ENCODE measurements at places on chromosomes 1 and 21. TPM values are rescaled to one million over a fixed set of nuclear protein-coding genes. Genes with fewer than 3 reads are reported as not detected.

GRCh38 chr1:57494530-57495079, 70.7 kb upstream of the DAB1 start:
- H3K27me3 ChIP-seq: no peaks in the 10 kb centered on the region
- H3K4me3 ChIP-seq: no peak overlapping the region
- H3K27ac ChIP-seq: no peak overlapping the region
- no peaks in the 10 kb centered on the region for H3K4me1 ChIP-seq
- no peaks in the 10 kb centered on the region for H3K36me3 ChIP-seq

DNA sequence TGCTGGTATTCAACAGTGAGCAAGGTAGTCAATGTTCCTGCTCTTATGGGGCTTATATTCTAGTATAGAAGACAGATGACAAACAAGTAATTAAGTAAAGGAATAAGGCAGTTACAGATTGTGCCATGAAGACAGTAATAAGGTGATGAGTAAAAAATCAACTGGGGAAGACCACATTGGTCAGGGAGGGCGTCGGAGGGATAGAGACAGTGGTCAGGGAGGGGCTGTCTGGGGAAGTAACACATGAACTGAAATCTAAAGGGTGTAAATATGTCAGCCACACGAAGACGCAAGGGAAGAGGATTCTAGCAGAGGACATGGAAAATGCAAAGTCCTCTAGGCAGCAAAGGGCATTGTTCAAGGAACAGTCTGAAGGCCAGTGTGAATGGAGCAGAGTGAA, 10.1 kb downstream of the IL12RB2 start:
- no peak overlapping the region for H3K4me3 ChIP-seq
- H3K27ac ChIP-seq: no peak overlapping the region
- H3K4me1 ChIP-seq: peaks cover 45% of the 10 kb centered on the region
- no peaks in the 10 kb centered on the region for H3K27me3 ChIP-seq
- no peak for DNase-seq

- no peak overlapping the region for H3K4me3 ChIP-seq
- no peaks in the 10 kb centered on the region for H3K36me3 ChIP-seq
- DNase-seq: no peak
Observed at GRCh38 chr1:99963041-99963795, 6.6 kb upstream of the SLC35A3 start.

FAM177B gene
- total RNA-seq: not detected

All from activated CD4-positive, alpha-beta memory T cell treated with anti-CD3 and anti-CD28 coated beads for 36 hours (primary cell).